Glutamatergic neuron (in vitro differentiated cells): ENCODE measurements at places on chromosomes 2 and 18. TPM values are rescaled to one million over a fixed set of nuclear protein-coding genes. Genes with fewer than 3 reads are reported as not detected.

GRCh38 chr2:146661473-146662096 lies 1183.2 kb upstream of the ACVR2A start:
- no peak for DNase-seq

DNA sequence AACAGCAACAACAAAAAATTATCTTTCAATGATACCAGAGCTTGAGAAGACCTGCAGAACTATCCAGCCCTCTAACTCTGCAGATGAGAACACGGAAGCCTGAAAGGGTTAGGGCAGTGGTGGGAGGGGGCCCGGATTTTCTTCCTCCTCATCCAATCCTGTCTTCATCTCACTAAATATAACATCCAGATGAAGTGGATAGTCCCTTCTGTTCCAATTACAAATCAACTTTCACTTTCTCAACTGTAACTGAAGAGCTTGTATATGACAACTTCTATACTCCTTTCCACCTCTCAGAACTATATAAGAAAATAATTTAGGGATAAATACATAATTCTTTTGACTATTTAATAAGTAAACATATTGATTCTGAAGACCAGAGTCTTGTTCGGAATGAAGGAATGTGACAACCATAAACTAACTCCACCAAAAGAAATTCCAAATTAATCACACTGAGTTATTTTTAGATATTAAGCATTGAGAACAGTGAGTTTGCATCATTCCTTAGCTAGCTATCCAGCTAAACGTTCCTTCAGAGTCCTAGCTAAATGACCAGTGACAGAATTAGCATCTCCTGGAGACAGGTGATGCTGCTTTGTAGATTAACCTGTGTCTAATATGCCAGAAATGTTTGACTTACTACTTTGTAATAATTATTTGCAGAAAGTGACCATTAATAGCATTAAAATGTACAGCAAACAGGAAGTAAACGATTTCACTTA lies 32.7 kb downstream of the SFT2D3 start:
- DNase-seq: no peak

- no peak for DNase-seq
Observed at GRCh38 chr2:135030826-135031225, 16.4 kb downstream of the MAP3K19 start.

- no peak for DNase-seq
Observed at GRCh38 chr2:85319796-85320195, 8.0 kb downstream of the TGOLN2 start.

SLC16A14 gene
- 4.4 TPM for total RNA-seq

CCDC141 gene
- total RNA-seq: 0.51 TPM

UGT1A10 gene
- not detected for total RNA-seq
